AG08395 (cell line): ENCODE measurements at places on chromosomes 6 and 20.

DNA sequence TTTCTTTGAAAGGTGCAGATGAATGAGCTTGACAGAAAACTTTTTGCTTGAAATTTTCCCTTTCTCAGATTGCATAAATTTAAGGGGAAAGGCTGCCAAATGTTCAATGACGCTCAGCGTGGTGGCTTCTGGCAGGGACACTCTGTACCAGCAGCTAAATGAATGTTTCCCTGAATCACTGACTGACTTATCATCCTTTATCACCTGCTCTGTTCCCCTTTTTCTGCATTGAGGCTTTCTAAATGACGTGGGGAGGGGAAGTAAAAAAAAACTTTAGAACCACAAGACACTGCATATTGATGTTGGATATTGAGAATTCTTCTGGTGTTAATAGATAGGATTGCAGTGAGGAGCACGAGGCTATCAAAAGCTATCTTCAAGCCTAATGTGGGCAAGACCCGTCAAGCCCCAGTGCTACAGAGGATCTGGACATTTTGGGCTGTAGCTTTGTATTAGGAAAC lies 46.9 kb upstream of the ENPP5 start:
- DNase-seq: no peak

GRCh38 chr6:134295953-134296553 lies 21.9 kb downstream of the SGK1 start:
- DNase-seq: peak; percentile 95

- peak; percentile 24 for DNase-seq
Observed at GRCh38 chr6:166955865-166956443, 396 bp downstream of the RNASET2 start.

GRCh38 chr6:100469101-100469859 lies 4.6 kb upstream of the SIM1 start:
- no peak for DNase-seq

- DNase-seq: no peak
Observed at GRCh38 chr20:46690219-46691106, 1.2 kb upstream of the TP53RK start.

DNA sequence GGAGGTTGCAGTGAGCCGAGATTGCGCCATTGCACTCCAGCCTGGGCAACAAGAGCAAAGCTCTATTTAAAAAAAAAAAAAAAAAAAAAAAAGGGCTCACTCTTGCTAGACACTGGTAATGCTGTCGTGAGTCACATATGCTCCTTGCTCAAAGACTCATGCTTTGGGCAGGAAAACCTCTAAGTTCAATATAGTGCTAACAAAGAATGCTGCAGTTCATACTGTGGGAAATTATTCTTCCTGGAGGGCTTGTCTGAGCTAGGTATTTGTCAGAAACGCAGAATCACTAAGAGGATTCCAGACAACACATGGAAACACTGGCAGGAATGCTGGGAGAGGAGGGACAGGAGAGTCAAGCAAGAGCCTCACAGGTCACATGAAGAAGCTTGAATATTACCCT lies 2.3 kb upstream of the LYRM2 start:
- DNase-seq: peak; percentile 9

GRCh38 chr20:48205786-48206185 lies 420.5 kb upstream of the SULF2 start:
- no peak for DNase-seq

DNA sequence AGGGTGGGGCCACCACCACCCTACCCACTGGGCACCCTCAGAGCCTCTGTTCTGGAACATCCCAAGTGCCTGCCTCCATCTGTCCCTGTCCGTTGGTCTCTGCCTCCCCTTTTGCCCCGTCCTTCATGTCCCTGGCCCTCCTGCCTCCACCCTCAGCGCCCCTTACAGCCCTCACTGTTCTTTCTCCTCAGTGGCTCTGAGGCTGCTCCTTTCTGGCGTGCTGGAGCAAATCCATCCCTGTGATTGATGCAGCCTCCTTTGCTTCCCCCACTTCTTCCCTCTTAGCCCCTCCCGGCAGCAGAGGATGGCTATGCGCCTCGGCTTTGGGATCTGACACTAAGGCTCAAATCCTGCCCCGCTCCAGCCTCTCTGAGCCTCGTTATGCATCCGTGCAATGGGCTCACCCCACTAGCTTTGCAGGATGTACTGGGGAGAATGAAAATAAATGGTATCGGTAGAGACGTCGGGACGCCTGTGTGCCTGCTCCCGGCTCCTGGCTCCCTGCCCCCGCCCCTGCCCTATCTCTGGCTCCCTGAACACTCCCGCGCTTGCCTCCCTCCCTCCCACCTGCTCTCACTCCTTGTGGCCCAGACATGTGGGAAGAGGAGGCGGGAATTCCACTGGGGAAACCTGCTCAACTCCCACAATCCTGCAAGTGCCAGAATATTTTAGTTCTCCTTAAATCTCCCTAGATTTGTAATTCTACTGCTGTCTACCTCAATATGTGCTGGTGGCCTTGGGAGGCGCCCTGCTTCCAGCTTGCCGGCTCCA lies 13.1 kb downstream of the VSTM2L start:
- no peak for DNase-seq

DNA sequence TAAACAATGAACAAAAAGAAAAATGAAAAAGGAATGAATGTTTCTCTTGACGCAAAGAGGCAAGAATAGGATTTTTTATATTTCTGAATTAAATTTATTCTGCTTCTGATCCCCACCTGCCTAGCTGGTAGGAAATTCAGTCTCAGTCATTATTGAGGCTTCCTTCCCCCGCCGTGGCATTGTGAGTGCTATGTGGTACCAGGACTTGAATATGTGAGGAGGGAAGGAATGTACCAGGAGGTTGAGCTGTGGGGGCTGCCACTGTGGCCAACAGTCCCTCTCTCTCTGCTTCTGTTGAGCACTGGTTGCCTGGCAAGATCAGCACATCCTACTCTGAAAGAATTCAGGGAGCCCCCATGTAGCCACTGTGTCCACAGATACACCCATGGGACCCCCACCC lies 368.1 kb upstream of the JARID2 start:
- DNase-seq: no peak

- DNase-seq: no peak
Observed at GRCh38 chr20:409697-410559, 1.8 kb downstream of the RBCK1 start.

- DNase-seq: no peak
Observed at GRCh38 chr20:50567860-50568548, 57.8 kb downstream of the PTPN1 start.

- DNase-seq: peak; percentile 65
Observed at GRCh38 chr6:141451511-141452353, 681.0 kb upstream of the GJE1 start.

DNA sequence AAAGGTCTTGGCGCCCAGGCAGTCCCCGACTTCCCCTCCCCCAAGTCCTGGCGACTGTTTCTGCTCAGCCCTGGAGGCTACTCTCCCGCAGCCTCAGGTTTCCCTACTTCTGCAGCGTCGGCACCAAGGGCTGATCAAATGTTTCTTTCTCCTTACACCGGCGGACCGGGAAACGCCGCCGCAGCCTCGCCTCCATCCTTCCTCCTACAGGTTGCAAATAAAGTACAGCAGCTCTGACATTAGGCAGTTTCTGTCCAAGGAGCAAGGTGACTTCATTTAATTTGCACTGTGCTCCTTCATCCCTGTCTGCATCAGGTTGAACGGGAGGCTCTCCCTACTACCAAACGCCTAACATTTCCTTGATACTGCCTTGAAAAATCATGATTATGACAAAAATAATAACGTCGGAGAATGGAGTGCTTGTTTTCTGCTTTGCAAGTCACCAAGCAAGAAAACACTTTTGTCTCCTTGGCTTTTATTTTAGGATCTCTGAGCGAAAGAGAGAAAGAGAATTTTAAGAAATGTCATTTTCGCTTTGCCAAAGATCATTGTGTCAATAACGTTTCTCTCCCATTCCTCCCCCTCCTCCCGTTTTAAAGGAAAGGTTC lies 1.0 kb downstream of the CLIC5 start:
- no peak for DNase-seq
